Stimulated activated CD8-positive, alpha-beta memory T cell treated with anti-CD3 and anti-CD28 coated beads, Interleukin-7, amount 100 ng/mL, for 48 hours (primary cell): ENCODE measurements at places on chromosomes 6 and 20.

DNA sequence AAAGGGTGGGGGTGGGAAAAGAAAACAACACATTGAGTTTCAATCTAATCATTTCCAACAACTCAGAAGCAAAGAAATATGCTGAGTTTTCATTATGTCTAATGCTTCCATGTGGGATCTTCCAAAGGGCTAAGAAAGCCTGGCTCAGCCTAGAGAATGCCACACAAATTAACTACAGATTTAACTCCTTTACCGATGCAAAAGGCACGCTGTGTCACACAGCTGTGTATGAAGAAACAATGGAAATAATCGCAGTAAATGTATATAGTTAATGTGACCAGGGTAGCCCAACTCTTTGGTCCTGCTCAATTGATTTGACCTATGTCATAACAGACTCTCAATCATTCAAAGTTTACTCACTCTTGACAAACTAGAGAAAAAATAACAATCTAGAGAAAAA, 17.8 kb downstream of the B4GALT5 start:
- no peak for DNase-seq

DNA sequence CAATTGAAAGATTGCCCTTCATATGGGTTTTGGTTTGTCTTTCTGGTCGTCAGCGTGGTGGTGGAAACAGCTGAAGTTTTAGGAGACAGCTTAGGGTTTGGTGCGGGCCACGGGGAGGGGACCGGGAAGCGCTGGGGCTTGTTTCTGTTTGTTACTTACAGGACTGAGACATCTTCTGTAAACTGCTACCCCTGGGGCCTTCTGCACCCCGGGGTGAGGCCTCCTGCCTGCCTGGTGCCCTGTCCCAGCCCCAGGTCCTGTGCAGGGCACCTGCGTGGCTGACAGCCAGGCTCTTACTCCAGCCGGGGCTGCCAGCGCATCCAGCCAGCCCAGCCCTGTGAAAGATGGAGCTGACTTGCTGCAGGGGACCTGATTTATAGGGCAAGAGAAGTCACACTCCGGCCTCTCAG, 22.8 kb downstream of the NPEPL1 start:
- no peak for DNase-seq

- no peak for DNase-seq
Measured at GRCh38 chr6:24915641-24916040, 20.1 kb downstream of the RIPOR2 start.

- DNase-seq = no peak
Measured at GRCh38 chr6:23244300-23244699, 674.9 kb downstream of the HDGFL1 start.

GRCh38 chr20:21325296-21325695, 22.2 kb downstream of the XRN2 start:
- DNase-seq = no peak

GRCh38 chr6:163802267-163802666, 387.7 kb downstream of the QKI start:
- DNase-seq = no peak

GRCh38 chr6:161747506-161747905, 473.6 kb upstream of the AGPAT4 start:
- DNase-seq = no peak

GRCh38 chr6:1253816-1254215, 58.1 kb upstream of the FOXQ1 start:
- no peak for DNase-seq

- DNase-seq = no peak
Measured at GRCh38 chr6:1139155-1139890, 172.6 kb upstream of the FOXQ1 start.

GRCh38 chr6:53539561-53539960, 5.3 kb downstream of the GCLC start:
- DNase-seq = no peak

- no peak for DNase-seq
Measured at GRCh38 chr20:3997446-3997845, 17.9 kb downstream of the RNF24 start.

GRCh38 chr20:36574366-36575135, 1.2 kb downstream of the TGIF2 start:
- no peak for DNase-seq

- peak; percentile 43 for DNase-seq
Measured at GRCh38 chr6:3751730-3752530, 417 bp upstream of the PXDC1 start.

GRCh38 chr20:46137816-46138215, 19.7 kb downstream of the CD40 start:
- no peak for DNase-seq

- no peak for DNase-seq
Measured at GRCh38 chr6:23654745-23655144, 471.3 kb upstream of the NRSN1 start.

DNA sequence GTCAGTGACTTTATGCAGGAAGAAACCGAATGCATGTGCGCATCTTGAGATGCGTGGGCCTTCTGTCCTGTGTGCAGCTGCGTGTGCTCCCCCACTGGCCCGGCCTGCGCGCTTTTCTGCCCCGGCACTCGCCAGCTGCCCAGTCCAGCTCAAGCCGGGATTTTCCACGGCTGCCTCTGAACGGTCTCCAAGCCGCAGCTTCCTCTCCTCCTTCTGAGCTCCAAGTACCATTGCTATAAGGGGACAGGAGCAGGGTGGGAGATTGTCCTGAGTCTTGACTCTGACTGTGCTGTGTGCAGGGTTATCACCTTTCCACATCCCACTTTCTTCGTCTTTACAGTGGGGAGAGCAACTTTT, 302.8 kb downstream of the THBS2 start:
- no peak for DNase-seq

- no peak for DNase-seq
Measured at GRCh38 chr20:21514553-21515251, 838 bp upstream of the NKX2-2 start.

DNA sequence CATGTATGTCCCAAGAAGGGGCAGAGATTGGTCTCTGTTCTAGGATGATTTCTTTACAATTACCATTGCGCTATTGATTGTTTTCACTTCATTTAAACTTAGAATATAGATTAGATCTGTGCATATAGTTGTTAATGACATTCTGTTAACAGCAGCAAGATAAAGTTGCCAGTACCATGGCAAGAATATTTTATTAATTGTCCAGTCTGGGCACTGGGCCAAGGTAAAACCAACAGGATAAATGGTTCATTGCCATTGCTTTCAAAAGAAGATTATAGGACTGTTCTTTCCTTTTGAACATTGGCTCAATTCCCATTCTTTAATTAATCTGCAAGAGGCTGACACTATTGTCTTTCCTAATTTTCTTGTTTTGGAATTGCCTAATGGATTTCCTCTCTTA, 592.4 kb downstream of the RFPL4B start:
- no peak for DNase-seq

GRCh38 chr6:106966229-106966628, 8.3 kb downstream of the CD24 start:
- no peak for DNase-seq

- DNase-seq = no peak
Measured at GRCh38 chr6:15431762-15432483, 186.1 kb downstream of the JARID2 start.

DNA sequence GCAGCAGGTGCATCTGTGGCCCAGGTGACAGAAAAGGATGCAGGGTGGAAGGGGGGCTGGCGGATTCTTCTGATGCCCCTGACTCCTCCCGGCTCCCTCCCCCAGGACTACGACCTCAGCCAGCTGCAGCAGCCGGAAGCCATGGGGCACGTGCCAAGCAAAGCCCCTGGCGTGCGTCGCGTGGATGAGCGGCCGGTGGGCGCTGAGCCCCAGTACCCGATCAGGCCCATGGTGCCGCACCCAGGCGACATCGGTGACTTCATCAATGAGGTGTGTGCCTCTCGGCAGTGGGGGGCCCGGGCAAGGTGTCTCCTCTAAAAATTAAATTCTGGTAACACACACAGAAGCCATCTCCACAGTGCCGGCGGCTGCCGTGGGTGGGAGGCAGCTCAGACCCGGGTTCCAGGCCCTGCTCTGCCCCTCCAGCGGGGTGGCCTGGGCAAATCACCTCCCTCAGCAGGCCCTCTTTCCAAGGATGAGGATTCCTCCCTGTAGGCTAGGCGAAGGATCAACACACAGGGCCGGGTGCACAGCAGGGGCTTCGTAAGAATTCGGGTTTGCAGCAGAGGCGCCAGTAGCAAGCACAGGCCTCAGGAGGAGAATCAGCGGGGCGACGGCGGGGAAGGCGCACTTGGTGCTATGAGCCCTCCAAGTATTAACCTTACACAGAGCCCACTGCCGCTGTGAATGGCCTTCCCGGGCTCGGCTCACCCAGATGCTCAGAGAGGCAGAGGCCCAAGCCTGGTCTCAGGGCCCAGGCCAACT, 131.5 kb downstream of the TAF4 start:
- no peak for DNase-seq

DNA sequence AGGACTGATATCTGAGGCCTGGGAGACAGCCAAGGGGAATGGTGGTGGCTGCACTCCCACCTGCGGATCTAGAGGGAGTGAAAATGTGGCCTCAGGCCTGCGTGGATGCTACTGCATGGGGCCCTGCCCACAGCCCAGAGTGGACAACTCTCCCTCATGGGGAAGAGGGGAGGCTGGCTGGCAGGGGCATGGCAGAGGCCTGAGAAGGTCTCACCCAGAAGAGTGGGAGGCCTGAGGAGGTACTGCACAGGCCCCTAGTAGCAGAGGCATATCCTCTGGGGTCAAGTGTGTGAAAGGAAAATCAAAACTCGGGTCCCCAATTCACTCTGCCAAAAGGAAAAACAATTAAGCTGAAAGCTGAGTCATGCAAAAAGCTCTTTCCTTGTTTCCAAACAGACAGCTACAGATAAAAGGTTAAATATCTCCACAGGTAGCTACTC, 158.2 kb downstream of the AKAP7 start:
- no peak for DNase-seq

DNA sequence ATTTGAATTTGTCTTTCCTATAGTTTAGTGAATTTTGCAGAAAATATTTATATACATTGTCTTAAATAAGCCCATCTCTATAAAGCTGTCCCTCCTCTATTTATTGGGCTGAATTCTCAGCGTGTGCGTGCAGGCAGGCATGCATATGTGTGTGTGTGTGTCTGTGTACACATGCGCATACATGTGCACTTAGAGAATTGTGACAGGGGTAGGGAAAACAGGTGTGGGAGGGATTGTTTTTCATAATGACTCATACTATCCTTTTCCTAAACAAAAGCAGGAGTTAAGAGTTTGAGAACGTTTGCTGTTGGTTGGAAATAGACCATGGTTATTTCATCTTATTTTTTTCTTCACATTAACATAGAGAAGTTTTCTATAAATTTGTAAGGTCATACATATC, 43.4 kb upstream of the FABP7 start:
- no peak for DNase-seq
